ENCODE measurements at places on chromosomes 3 and 15.

- DNase-seq, result no peak
These were observed 123.4 kb downstream of the SSR3 start for GRCh38 chr3:156431334-156432124.

GRCh38 chr3:98732286-98733052 is 30.7 kb upstream of the ST3GAL6 start:
- DNase-seq, result no peak

DNA sequence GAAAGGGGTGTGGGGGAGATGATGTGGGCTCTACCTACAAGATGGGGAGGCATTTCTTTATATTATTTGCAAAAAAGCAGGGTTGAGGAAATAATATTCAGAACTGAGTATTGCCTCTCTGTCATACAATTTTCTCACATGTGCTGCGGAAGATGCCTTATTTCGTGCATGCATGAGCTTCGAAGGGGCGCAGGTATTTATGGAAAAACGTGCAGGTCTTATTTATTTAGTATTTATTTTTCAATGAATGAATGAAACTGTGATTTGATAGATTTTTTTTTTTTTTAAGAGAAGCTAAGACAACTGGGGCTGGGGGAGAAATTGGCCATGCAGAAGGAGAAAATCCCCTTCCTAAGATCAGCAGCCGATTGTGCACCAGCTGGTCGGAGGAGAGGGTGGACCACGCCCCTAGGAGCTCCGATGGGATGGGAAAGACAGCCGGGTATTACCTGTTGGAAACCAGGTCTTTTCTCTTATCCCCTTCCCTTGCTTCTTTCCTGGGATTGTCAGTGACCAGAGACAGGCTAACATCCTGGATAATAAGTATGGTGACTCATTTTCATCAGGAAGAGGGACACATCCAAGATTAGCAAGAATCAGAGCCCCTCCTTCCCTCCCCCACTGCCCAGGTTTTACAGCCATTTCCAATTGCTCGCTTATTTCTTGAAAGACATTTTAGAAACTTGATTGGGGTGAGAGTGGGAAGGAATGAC is 875 bp downstream of the GAP43 start:
- DNase-seq, result no peak

DNA sequence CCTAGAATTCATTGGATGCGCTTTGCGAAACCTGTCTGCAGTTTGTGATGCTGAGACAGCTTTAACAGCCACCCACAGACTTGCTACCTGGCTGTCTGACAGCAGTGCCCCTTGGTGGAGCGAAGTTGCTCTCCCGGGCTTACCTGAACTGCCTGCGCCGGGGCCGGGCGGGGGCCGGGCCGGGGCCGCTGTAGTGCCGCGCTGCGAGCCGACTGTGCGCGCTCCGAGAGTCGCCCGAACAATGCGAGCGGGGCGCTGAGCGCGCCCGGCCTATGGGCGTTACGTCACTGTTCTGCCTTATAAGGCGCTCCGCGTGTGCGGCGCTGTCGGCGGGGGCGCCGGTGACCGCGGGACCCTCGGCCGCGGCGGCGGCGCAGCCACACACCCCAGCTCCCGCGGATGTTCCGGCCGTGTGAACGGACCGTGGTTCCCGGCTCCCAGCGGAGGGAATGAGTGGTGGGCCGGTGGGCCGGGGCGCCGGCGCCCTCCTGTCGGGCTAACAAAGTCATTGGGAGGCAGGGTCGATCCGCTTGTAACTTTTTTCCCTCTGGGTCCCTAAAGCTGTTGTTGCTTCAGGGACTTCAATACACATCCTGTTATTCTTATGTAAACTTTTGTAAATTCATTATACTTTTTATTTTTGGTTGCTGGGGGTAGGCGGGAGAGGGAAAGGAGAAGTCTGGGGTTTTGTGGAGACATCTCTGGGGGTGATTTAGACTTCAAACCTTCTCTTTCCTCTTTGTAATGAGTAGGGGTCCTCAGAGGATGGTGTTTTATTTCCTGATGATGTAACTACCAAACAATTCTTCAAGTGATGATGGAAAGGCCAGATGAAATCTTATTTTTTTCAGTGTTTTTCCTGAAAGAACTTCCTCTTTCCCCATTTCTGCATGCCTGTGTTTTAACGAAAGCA is 58.5 kb downstream of the CMSS1 start:
- peak; percentile 86 for DNase-seq

GRCh38 chr3:179688850-179689249 is 36.0 kb downstream of the USP13 start:
- DNase-seq, result no peak

DNA sequence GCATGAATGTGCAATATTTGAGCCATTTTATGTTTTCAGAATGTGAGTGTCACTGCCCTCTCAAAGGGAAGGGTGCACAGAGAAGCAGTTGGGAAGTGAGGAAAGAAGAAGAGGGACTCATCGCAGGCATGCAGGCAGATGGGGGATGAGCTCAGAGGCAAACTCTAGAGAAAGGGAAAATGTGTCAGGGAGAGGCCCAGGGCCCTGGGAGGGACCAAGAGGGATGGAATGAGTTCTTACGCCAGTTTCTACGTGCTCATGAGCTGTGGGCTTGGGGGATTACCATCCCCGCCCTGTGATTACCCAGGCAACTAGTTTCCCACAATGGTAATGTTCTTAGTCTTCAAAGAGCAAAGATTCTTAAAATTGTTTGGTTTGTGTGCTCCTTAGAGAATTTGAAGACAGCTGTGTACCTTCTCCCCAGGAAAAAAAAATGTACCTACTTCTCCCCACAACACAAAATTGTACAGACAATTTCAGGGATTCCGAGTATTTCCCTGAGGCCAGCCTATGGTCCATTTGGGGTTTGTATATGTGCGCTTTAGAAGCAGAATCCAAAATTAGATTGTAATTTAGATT is 17.8 kb downstream of the GCSAM start:
- DNase-seq, result no peak

DNA sequence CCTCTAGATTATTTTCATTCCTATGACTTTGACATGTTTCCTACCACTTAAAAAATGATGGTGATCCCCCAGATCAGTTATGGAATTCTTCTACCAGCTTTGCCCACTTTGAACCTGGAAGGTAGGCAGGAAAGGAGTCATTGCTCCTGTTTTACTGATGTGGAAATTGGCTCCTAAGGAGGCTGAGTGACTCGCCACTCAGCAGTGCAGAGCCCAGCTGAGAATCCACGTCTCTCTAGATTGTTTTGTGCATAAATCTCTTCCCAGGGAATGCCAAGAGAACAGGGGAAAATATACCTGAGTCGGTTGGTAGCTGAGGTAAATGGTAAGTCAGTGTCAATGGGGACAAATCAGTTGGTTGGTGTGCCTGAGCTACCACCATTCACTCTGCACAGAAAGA is 4.7 kb downstream of the LTF start:
- peak; percentile 16 for DNase-seq

DNA sequence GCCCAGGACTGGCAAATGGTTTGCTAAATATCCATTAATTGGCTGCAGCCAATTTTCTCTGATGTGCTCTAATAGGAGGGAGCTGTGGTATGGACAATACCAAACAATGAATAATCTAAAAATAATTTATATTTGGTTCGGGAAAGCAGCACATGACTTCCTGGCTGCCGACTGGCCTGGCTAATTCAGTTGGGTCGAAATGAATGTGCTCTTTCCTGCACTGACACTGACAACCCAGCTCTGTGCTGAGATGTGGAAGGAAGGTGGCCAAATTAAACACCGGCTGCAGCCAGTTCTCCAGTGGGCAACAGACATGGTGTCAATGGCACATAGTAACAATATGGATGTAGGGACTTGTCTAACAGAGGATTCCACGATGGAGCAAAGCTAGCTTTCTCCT is 21.1 kb upstream of the COLQ start:
- no peak for DNase-seq

DNA sequence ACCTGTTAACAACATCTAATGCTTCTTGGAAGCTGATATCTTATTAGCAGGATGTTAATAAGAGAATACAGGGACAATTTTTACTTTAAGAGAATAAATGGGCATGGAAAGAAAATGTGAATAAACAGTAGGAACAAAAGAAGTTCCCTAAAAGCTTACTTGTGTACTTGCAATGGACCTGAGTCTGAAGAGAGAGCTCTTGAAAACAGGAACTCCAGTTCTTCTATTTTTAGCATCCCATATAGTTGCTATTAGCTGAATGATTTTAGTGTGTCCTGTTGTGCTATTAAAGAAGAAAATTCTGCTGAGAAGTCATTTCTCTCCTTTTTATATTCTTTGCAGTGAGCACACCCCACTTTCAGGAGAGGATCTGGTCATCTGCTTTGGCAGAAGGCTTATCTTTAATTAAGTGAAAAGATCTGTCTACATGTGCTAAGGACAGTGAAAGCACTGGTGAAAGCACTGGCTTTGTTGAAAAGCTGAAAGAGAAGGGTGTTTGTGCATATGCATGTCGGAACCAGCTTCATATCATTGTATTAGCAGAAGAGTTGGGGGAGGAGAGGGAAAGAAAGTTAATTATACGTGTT is 1.4 kb upstream of the ST3GAL6 start:
- no peak for DNase-seq

DNA sequence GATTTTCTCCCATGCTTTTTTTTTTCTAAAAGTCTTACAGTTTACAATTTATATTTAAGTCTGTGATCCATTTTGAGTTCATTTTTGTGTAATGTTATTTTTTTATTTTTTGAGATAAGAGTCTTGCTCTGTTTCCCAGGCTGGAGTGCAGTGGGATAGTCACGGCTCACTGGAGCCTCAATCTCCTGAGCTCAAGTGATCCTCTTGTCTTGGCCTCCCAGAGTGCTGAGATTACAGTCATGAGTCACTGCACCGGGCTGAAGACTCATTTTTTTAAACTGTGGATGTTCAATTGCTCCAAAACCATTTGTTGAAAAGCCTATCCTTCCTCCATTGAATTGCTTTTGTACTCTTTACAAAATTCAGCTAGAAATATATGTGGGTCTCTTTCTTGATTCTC is 19.5 kb downstream of the LNP1 start:
- DNase-seq, result no peak
